ENCODE measurements at places on chromosomes 7 and 10.

DNA sequence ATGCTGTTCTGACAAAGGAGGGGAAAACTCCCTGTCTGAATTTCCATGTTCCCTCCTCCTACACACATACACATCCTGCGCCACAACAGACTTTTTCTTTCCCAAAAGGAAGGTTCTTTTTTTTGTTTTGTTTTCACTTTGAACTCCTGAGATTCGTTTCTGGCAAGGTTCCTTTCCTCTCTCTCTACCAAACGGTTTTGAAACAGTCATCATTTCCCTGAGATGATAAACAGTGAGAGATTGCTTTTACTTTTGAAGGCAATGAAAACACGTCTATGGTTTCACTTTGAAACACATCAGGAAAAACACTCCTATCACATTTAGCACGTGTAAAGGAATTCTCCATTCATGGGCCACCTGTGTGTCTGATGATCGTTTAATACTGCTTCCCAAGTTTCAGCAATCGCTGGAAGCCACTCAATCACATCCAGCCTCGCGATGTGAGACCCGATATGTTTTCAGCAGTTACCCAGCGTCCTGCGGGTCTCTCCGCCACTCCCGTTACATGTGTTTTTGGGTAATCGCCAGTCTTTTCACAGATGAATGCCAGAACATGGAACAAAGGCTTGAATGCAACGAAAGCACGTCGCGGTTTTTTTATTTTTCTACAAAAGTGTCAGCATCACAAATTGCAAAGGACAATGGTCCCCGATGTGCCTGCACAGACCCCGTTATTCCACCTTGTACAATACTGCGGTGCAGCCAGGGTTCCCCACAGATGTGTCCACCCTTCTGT is 62.8 kb upstream of the CUX1 start:
- no peak for DNase-seq

- no peak for DNase-seq
These were observed 401 bp downstream of the LRRC27 start for GRCh38 chr10:132332433-132332754.

DNA sequence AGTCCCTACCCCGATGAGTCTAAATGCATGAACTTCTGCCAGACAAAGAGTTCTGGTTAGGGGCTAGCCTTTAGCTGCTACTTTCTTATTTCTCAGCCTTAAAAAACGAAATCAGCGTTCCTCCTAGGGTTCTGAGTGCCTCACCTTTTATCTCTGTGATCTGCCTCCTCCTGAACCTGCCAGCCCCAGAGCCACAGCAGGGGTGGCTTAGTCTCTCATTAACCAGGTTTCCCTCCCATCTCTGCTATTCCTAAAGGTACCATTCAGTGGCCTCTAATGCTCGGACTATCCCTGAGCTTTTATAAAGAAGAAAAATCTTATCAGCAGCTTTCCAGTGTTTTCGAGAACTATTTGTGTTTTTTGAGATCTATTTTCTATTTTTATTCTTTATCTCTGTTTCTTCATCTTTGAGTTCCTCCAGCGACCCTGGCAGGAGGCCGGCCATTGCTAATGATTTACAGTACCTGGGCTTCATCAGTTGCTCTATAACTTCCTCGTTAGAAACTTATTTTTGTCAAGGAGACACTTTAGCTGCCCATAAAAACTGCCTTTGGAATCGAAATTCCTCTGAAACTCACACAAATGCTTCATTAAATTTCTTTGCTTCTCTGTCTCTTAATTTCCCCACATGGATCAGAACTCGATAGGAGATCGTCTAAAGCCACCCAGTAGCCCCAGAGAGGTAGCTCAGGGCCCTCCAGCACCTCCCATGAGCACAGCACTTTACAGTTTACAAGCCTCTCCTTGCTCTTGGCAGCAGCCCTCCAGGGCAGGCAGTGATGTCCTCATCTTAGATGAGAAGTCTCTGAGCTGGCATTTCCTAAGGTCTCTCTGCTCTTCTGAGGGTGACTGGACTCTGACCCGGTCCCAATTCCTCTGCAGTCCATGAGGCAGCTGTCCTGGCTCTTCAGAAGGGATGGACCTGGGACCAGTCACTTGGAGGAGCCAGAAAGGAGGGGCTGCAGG is 149.1 kb downstream of the EBF3 start:
- no peak for DNase-seq

DNA sequence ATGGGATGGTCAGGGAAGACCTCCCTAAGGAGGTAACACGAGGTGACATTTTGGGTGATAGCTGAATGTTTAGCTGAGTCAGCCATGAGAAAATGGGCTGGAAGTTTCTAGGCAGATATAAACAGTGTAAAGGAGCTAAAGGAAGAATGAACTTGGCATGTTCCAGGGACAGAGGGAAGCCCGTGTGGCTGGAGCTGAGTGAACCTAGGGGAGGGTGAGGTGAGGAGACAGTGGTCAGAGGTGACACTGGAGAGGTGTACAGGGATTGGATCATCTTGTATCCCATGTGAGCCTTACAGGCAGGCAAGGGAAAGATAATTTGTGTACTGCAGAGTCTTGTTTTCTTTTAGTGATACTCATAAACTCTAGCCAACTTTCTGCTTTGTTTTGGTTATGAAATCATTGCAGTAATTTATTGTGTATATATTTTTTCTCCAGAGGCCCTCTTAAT is 1.8 kb downstream of the STARD3NL start:
- no peak for DNase-seq

DNA sequence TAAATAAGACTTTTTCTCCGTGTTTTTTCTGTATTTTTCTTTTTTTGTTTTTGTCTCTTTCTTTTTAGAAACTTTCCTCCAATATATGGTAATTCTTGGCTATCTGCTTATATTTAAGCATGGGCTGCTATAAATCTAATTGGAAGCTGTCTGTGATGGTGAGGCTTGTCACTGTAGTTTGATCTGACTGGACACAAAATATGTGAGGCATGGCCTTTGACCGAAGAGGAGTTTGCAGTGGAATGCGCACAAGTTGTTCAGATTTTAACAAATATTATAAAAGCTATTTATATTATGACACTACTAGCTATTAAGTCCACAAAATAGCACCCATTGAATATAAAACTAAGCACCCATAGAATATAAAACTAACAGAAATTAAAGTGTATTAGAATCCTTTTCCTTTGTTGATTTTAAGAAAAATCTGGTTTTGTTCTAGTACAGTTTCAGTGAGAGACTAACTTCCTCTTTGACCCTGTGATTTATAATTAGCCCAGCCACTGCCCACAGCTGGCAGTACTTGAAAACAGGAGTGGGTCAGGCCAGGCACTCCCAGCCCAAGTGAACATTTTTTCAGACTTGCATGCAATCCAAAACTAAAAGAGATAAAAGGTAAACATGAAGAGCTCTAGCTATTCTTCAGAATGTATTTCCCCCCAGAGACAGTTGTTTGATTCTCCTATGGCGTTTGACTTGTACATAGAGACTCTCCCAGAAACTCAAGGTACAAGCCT is 69.9 kb upstream of the FGL2 start:
- no peak for DNase-seq

DNA sequence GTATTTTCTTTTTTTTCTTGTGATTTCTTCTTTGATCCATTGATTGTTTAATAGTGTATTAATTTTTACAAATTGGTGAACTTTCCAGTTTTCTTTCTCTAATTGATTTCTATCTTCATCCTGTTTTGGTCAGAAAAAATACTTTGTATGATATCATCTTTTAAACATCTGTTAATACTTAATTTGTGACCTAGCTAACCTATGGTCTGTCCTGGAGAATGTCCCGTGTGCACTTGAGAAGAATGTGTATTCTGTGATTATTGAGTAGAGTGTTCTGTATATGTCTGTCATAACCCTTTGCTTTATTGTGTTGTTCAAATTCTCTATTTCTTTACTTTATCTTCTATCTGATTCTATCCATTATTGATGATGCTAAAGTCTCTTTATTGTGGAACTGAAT is 65.8 kb upstream of the ZEB1 start:
- DNase-seq: no peak

- no peak for DNase-seq
These were observed 4.3 kb upstream of the CHCHD2 start for GRCh38 chr7:56110611-56111010.

DNA sequence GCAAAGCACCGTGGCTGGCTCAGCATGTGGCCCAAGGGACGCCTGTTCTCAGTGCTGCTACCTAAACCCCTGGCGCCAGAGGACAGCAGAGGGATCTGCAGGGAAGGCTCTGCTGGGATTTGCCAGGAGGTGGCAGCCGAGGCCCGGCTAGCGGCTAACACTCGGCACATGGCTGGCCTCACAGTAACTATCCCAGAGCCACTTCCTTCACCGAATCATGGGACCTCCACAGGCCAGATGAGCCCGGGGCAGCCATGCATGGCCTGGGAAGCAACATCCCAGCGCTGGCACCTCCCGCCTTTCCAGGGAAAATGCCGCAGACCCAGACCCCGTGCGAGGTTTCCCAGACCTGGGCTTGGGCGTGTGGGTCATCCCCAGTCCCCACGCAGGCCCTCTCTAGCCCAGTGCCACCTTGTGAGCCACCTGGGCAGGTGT is 36.4 kb downstream of the DPYSL4 start:
- peak; percentile 11 for DNase-seq

- DNase-seq: no peak
These were observed 8.2 kb downstream of the PRXL2A start for GRCh38 chr10:80416479-80417098.

- no peak for DNase-seq
These were observed 879.0 kb upstream of the CELF2 start for GRCh38 chr10:10138685-10139084.

GRCh38 chr7:28749638-28750037 is 208.5 kb downstream of the TRIL start:
- DNase-seq: no peak

- no peak for DNase-seq
These were observed 12.5 kb upstream of the CDK6 start for GRCh38 chr7:92848851-92849250.

GRCh38 chr10:74975758-74976157 is 135.7 kb upstream of the SAMD8 start:
- no peak for DNase-seq

GRCh38 chr7:151790095-151790829 is 86.7 kb downstream of the PRKAG2 start:
- no peak for DNase-seq

- DNase-seq: no peak
These were observed 8.3 kb upstream of the OCM start for GRCh38 chr7:5872326-5872725.

GRCh38 chr10:22002591-22003176 is 846 bp downstream of the DNAJC1 start:
- DNase-seq: no peak

DNA sequence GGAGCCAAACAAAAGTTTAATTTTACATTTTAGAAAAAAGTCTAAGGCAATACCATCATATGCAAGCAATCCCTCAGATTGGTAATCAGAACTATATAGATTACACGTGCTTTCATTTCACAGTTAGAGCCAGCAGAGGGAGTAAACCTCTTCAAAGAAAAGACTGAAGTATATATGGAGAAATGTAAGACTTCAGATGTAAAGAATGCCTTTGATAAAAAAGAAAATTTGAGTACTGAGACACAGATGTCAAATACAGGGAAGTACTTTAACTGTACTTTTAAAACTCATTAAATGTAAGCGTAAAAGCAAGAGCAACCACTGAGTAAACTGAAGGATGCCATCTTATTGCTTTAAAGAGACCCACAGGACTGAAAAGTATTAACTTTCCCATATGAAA is 101.4 kb upstream of the FAM133B start:
- DNase-seq: no peak

All from BJ (cell line).